ENCODE measurements at places on chromosomes 1 and 21.

- DNase-seq = no peak
Measured at GRCh38 chr1:112637254-112638109, 17.9 kb downstream of the CAPZA1 start.

DNA sequence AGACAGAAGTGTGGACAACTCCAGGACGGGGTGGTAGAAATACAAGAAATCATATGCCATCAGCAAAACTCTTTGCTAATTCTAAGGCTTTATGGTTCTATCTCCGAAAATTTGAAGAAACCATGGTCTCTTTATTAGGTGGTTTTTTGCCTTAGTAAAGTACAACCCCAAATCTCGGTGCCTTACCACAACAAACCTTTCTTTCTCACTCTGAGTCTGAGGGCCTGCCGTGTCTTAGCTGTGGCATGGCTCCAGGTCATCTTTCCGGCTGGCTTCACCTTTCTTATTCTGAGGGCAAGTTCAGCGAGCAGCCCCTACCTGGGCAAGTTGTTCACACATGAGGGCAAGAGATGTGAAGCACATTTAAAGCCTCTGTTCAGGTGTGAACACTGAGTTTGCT, 280.6 kb downstream of the TTLL7 start:
- DNase-seq = no peak

- DNase-seq = peak; percentile 4
Measured at GRCh38 chr1:107964336-107965109, 457 bp downstream of the VAV3 start.

GRCh38 chr1:206658264-206658980, 23.1 kb downstream of the DYRK3 start:
- peak; percentile 22 for DNase-seq
